ENCODE measurements at places on chromosomes 3 and 15.

DNA sequence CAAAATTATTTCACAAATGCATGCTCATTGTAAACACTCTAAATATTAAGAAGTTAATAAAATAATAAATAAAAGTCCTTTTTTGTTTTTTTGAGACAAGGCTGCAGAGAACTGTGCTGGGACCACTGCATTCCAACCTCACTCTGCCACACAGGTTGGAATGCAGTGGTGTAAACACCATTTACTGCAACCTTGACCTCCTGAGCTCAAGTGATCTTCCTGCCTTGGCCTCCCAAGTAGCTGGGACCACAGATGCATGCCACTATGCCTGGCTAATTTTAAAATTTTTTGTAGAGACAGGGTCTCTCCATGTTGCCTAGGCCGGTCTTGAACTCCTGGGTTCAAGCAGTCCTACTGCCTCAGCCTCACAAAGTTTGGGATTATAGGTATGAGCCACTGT lies 578.4 kb downstream of the ZIC1 start:
- DNase-seq, result no peak

DNA sequence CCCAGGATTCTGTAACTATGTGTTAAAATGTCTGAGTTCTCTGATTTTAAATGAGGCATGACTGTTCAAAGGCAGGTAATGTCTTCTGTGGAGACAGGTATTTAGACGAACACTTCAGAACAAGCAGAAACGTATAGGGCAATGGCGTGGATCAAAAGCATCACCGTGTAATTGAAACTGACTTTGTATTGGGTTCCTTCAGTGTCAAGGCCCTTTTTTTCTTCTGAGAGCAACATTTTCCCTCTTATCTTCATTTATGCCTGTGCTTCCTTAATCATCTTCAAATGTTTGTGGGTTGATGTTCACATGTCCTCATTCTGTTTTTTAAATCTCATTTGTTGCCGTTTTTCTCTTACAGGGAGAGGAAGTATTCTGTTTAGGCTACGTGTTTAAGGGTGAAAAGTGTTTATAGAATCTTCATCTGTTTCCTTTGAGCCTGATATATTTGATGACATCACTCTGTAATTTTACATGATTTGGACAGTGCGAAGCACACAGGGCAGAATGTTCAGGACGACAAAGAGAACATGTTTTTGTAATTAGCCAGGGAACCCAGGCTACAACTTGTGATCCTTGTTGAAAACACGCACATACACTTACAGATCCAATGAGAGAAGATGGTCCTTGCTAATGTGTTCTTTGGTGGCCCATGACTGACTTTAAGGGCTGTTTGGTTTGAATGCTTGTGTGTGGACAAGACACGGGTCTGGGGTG lies 196.0 kb downstream of the LRTM1 start:
- DNase-seq, result no peak

DNA sequence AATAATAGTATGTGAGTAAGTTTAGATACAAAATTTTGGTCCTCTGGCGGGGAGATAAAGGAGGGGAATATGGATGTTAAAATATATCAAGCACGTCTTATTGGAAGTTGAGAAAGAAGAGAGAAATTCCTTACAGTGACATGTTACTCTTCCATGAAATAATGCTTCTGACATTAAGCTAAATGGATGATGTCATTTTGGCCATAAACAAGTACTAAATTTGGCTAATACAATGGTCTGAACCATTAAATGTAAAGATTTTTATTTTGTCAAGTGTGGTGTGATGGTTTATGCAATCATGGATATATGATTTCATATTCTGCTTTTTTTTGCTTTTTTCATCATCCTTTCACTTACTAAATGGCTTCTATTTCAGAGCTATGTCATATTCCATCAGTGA lies 405.4 kb downstream of the FEZF2 start:
- DNase-seq, result no peak

DNA sequence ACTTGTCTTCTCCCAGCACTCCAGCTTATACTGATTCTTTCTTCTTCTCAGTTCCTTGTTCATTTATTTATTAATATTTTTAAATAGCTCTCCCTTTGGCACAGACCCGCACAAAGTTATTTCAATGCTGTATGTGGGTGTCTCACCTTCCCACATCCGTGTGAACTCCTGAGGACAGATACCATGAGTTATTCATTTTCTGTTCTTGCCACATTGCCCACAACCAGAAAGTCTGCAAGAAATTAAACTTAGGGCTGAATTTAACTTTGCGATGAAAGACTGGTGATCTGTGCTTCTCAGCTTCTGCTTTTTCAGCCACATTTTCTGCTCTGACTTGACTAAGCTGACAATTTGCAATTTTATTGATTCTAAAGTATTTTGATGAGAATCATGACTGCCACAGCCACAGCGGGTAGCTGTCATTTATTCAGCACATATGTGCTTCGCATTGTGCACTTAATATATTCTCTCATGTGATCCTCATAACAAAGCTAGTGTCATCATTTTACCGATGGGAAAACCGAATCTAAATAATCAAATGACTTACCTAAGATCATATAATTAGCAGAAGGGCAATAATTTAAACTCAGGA lies 569.8 kb downstream of the EDEM1 start:
- no peak for DNase-seq

DNA sequence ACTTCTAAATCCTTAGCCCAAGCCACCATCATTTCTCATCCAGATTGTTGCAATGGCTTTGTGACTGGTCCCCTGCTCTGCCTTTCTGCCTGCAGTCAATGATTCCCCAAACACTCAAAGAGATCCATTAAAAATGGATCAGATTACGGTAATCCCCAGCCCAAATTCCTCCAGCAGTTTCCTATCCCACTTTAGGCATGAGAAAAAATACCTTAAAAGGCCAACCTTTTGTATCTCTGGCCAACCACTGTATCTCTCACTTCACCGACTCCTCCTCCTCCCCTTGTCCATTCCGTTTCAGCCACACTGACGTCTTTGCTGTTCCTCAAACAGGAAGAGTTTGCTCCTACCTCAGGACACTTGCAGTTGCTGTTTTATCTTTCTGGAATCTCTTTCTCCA lies 20.9 kb upstream of the IL1RAP start:
- no peak for DNase-seq

GRCh38 chr15:57502116-57502515 lies 89.6 kb upstream of the MYZAP start:
- no peak for DNase-seq

- no peak for DNase-seq
Observed at GRCh38 chr3:141646760-141647561, 91.1 kb upstream of the RNF7 start.

DNA sequence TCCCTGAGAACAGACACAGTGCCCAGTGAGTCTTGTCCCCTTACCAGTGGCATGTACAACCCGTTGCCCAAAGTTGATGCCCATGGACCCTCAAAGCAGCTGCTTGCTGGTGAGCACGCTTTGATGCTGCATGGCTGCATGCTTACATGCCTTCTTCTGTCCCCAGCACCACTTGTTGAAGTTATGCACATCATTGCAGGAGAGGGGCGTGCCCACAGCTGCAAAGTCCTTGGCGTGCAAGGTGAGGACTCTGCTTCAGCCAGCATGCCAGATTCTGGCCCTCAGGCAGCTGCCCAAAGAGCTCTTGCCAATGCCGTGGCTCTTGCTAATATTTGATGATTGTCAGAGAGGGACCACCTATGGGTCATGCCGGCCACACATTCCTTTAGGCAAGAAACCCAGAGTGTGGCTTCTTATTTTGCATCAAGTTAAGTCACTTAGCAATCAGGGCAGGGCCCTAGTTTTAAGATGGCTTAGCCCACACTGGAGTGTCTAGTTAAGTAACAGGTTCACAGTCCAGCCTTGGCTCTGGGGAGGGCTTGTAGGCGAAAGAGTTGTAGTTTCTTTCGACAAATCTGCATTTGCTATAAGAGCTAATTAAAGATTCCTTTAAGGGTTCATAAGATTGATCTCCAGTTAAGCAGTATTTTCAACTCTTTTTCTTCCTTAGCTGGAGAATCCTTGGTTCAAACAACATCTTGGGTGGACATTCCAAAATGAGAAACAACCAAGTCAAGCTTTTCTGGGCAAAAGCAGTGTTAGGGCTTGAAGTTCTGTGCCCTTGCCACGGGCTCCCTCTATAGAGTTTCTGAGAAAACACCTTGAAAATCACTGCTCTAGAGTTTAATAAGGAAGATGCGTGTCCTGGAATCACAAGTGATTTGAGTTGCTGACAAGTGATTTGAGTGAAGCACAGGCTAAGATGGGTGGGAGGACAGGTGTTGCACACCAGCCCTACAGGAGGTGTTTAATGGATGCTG lies 128.6 kb downstream of the SLCO3A1 start:
- DNase-seq, result no peak

GRCh38 chr15:92365906-92366305 lies 27.8 kb upstream of the ST8SIA2 start:
- no peak for DNase-seq

DNA sequence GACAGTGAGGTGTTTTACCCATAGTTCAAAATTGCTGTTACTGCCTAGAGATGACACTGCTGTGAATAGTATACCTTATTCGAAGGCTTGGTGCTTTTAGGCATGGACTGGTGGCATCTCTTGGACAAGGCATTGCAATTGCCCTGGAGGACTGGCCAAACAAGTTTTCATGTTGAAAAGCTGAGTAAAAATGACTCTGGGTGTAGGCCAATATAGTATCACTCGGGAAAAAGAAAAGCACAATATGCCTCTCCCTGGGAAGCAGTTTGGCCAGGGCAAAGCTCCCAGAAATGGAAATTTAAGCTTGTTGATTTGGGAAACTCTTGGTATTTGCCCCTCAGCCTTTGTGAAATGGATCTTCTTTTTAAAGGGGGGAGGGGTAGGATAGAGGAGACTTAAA lies 54.8 kb downstream of the ZNF609 start:
- no peak for DNase-seq

DNA sequence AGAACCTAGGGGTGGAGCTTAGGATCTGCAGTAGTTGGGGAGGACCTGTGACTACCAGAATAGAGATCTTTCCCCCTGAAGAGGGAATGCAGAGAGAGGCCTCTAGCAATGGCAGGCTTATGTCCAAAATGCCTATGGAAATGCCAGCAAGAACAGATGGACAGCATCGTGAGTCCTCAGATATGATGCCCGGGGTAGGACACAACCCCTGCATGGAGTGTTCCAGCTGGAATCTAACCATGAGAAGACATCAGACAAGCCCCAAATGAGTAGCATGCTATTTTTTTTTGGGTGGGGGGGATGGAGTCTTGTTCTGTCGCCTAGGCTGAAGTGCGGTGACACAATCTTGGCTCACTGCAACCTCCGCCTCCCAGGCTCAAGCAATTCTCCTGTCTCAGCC lies 111.5 kb downstream of the ITPR1 start:
- DNase-seq, result no peak

DNA sequence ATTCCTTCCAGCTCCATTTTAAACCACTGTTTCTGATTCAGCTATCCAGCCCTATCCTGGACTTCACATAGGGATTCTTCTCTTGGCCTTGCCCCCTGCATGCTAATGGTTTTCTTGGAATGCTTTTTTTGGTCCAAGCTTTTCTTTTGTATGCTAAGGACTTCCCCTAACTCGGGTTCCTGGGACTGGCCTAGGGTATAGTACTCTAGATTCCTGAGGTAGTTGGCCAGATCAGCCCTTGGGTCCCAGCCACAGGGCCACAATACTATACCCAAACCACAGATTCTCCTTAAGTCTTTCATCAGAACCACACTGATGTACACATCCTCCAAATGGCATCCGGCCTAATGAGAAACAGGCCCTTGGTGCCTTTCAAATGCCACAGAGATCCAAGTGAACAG lies 2.8 kb downstream of the FYCO1 start:
- DNase-seq, result no peak

DNA sequence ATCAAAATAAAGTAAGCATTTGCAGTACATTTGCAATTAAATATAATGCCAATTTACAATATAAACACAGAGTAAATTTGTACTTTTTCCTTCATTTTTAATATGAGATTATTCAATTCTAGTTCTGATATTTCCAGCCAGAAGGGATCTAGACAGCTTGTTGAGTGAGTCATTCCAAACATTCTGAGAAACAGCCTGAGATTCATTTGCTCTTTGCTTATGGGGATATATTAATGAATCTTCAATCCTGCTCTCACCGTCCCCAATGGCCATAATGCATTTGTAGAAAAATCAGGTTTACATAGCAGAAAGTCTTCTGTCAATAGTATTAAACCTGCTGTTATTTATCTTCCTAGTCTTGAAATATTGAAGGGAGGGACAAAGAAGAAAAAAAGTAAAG lies 554.2 kb downstream of the TUSC7 start:
- DNase-seq, result no peak

DNA sequence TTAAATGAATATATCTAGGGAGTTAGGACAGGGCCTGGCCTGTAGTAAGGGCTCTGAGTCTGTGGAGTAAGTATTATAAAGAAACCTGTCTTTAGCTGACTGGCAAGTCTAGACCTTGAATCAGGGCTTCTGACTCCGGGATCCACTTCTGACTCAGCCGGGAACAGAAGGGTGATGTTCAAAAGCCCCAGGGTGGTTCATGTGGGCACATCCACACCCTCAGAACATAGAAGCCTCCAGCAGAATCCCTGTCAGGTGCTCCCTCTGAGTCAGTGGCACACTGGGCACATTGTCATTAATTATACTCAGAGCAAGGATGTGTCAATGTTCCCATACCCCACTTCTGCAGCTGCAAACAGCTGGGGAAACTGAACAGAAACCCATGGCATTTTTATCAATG lies 26.7 kb upstream of the SNRK start:
- no peak for DNase-seq

DNA sequence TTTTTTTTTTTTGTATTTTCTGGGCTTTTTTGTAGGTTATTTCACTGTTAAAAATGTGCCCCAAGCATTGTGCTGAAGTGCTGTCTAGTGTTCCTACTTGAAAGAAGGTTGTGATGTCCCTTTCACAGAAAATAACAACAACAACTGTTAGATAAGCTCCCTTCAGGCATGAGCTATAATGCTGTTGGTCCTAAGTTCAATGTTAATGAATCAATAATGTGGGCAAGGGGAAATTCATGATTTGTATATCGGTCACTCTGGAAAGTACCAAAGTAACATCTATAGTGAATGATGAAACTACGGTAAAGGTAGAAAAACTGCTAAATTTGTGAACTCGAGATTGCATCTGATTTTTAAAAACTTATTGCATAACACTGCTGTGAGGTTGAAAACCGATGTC lies 539.4 kb downstream of the CADM2 start:
- DNase-seq, result no peak

- no peak for DNase-seq
Observed at GRCh38 chr15:25967116-25967515, 104.0 kb upstream of the ATP10A start.

DNA sequence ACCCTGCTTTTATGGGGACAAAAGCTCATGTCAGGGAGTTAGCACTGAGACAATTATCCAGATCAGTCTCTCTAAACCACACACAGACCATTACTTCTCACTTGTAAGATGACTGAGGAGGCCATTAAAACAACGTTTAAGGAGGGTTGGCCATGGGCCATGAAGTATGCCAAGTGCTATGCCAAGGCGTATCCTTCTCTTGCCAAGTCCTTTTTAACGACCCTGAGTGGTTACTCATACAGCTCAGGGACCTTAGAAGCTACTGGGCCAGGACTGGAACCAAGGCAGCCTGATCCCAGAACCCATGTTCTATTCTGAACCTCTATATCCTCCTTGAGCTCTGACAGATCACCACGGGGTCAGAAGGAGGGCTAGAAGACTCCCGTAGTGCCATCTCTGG lies 50.0 kb downstream of the NMNAT3 start:
- no peak for DNase-seq

GRCh38 chr3:40532252-40532651 lies 7.5 kb downstream of the ZNF621 start:
- no peak for DNase-seq

- DNase-seq, result no peak
Observed at GRCh38 chr3:71579935-71580406, 3.6 kb downstream of the FOXP1 start.

GRCh38 chr3:181302960-181303359 lies 313.4 kb upstream of the DNAJC19 start:
- DNase-seq, result no peak

All from stimulated activated CD8-positive, alpha-beta memory T cell treated with anti-CD3 and anti-CD28 coated beads, Interleukin-4, amount 100 ng/mL, for 4 hours (primary cell).